ENCODE measurements at places on chromosomes 11 and 22.

DNA sequence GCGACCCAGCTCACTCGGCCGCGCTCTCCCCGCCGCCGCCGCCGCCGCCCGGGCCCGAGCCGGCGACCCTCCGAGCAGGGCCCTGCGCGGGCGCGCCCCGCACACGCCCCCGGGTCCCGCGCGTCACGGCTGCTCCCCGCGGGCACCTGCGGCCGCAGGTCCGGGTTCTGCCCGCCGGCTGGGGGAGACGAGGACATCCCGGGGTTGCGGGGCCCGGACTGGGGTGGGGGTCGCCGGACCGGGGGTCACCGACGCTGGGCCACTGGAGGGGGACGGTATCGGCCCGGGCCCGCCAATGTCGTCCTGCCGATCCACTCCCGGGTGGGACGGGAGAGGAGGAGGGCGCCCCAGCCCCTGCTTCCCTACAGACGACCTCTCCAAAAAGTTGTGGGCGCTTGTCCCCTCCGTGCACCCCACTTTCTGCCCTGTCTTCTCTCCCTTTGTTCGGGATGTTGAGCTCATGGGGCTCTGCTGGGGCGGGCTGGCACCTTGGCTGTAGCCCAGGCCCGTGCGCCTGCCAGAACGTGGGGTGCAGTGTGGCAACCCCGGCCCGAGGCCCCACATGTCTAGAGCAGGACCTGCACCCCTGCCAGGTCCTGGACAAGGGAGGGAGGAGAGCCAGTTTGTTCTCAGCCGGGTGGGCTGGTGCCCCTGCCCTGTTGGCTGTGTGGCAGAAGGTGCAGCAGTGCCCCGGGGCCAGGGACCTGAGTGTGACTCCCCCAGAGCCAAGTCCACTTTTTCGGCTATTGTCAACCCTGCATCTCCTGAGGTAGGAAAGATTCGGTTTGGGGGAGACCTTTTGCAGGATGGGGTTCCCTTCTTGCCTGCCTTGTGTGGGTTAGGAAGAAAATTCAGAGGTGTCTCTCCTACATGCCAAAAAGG is 40.2 kb upstream of the CELSR1 start:
- DNase-seq, result no peak

GRCh38 chr22:33823552-33823951 is 96.7 kb downstream of the LARGE1 start:
- no peak for DNase-seq

DNA sequence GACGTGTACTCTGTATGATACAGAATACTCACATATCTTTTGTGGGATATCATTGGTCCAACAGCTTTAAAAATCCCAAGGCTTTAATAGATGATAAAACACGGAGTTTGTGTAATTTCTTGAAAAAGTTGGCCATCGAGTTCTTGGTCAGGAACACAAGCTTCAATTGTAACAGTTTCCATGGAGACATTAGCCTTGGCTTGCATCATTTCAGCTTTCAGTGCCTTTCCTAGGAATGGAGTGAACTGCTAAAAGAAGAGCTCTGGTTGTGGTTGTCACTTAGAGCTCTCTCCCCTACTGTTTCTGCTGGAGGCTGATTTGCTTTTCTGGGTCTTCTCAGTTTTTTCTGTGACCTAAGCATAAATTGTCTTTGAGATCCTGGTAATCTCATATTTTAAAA is 14.2 kb downstream of the BMAL1 start:
- no peak for DNase-seq

DNA sequence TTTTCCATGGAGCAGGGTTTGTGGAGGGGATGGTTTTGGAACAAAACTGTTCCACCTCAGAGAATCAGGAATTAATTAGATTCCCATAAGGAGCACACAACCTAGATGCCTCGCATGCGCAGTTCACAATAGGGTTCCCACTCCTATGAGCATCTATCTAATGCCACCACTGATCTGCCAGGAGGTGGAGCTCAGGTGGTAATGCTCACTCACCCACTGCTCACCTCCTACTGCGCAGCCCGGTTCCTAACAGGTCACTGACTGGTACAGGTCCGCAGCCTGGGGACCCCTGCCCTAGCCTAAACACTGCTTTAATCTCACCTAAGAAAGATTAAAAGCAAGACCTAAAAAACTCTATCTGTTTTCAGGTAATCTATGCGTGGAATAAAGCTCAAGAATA is 553.0 kb downstream of the JRKL start:
- no peak for DNase-seq

DNA sequence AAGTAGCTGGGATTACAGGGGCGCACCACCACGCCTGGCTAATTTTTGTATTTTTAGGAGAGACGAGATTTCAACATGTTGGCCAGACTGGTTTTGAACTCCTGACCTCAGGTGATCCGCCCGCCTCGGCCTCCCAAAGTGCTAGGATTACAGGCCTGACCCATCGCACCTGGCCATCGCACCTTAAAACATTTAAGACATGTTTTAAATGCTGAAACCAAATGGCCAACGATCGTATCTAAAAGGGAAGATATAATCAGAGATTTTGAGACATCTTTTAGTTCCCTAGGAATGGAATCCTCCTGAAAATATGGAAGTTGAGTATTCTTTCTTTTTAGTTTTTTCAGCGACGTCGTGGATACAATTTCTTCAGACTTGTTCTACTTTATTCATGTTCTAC is 21.8 kb upstream of the APOBEC3A start:
- no peak for DNase-seq

DNA sequence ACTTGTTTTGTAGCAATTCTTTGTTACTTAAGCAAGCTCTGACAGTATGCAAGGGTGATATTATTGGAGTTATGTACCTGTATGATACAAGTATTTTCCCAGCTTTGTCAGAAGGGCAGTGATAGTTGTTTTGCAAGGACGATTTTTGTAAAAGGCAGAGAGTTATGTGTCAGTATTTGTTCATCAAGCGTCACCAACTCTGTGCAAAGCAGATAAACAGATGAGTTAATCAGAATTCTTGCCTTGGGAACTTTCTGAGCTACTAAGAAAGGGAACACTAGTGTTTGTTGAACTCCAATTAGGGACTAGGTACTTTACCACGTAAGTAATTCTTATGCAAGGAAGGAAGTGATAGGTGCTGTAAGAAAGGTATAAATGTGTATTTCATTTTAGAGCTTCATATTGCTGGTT is 1.4 kb downstream of the USP47 start:
- no peak for DNase-seq

GRCh38 chr11:116194156-116194904 is 578.5 kb downstream of the BUD13 start:
- no peak for DNase-seq

DNA sequence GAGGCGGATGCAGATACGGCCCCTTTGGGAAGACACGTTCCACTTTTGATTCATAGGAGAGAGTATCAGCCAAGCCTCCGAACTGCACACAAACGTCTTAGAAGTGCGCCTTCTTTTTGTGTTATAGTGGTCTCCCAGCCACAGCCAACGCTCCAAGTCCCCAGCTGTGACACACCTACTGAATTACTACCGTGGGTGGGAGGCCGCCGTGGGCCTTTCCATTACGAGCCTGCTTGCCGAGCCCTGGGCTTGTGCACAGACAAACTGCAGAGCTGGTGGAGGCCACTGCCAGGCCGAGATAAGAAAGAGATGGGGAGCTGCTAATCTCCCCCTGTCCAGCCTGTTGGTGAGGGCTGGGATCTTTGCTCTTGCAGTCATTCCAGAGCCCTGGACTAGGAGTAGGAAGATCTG is 761 bp downstream of the HMBS start:
- no peak for DNase-seq

DNA sequence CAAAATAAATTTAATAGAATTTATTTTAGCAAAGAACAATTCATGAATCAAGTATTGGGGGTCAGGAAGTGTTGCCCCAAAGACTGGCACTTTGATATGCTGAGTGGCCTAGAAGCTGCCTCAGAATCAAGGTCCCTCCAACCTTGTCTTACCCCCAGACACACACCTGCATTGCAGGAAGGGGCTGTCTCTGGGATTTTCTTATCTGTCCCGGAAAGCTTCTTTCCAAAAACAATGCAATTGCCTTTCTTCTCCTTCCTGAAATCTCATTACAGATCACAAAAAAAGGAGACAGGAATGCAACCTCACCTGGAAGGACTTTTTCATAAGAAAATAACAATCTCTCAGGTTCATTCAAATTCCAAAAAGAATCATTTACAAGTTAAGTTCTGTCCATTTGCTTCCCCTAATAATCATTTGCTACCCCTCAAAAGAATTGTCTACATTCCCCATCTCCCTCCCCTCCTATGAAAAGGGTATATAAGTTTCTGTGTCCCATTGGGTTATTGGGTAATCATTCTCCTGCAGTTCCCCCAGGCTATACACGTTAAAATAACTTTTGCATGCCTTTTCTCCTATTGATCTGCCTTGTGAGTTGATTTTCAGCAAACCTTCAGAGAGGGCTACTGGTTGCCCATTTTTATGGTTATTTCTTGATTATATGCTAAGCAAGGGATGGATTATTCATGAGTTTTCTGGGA is 21.3 kb downstream of the OR10A6 start:
- DNase-seq, result no peak

- DNase-seq, result no peak
Measured at GRCh38 chr11:85694385-85694980, 8.5 kb upstream of the CCDC89 start.

DNA sequence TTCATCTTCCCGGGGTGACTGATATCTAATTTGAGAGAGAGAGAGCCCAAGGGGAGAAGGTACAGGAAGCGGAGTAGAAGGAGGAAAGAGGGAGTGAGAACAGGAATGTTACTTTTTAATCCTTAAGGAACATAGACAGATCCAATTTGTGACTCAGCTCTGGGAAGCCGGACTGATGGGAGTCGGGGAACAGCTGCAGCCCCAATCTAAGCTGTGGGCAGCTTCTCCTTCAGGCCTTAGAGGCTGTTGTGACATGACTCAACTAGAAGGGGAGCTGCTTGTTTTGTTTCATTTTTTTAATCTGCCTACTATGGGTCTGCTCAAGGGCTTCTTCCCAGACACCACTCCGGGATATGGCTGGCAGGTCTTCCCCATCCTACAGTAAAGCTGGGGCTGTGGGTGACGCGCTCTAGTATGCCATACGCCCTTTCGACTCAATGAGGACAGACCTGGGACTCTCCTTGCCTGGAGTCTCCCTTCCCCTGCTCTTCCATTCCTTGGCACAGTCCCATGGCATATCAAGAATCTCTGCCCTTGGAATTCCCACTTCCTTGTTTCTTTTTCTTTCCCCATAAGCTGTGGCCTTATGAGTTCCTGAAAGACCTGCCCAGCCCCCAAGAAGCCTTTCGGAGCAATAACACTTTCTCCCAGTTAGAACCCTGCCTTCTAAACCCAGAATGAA is 103.3 kb upstream of the AKIP1 start:
- no peak for DNase-seq

GRCh38 chr11:19770277-19770676 is 57.6 kb downstream of the NAV2 start:
- no peak for DNase-seq

- no peak for DNase-seq
Measured at GRCh38 chr11:43467958-43468357, 109.2 kb downstream of the TTC17 start.

DNA sequence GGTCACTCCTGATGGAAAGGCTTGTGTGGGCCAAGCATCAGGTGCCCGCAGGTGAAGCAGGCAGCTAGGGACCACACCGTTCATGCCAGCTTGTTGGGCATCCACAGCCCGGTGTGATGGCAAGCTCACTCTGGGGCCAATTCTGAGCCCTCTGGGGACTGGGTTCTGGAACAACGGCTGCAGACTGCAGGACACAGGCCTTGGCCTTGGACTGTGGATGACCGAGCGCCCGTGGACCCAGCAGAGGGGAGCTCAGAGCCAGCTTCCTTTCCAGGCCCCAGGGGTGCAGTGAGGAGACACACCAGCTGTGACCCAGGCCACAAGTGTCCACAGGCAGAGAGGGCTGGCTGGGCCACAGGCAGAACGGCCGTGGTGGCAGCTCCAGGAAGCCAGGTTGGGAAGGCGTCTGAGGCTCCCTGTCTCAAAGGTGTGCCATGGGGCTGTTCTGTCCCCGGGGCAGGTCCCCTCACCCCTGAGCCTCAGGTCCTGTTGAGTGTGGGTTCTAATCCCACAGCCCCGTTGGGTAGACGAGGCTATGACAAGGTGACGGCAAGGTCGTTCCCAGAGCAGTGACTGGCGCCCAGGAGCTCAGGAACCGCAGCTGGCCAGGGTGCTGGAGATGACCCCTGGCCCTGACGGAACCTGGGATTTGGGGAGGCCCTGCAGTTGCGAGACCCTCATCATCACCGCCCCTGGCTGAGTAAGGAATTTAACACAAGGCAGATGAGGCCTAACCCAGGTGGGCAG is 1079.4 kb downstream of the BRD1 start:
- DNase-seq, result no peak

DNA sequence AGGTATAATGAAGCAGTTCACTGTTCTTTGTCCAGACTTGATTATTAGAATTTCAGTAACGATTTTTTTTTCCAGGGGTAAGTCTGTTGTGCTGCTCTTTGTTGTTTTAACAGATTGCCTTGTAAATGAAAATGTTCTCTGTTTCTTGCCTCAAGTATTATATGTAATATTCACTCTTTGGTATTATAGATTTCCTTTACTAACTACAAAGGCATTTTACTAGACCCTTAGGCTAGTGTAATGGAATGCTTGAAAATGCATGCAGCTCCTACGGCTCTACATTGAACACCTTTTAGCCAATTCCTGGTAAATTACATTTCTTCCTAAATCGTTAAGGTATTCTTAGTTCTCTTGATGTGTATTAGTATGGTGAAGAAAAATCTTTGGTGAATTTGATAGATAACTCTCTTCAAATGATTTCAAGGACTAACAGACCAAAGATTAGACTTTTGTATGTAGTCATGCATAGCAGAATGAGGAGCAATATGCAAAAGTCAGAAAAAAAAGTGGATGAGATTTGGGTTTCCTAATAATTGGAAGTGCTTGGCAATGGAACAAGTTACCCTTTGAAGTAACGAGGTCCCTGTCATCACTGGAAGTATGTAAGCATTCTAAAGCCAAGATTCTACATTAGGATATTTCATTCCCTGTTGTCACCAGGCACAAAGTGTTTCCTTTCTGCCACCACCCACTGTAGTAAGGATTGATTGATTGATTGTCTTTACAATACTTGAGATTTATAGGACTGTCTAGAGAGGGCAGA is 113.1 kb downstream of the DBX1 start:
- no peak for DNase-seq

DNA sequence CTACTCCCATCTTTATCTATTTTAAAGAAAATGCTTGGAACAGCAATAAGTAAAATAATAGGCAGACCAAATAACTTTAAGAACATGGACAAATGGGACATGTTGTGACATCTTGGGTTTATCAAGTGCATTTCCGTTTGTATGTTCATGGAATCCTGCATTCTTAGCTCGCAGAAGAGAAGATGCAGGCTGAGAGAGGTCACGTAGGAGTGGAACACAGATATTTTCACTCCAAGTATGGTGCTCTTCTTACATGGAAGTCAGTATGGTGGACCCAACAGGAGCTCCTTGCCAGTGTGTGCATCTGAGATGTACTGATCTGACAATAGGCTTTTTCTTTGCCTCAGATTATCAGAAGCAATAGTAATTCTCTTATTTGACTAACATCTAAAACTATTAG is 1.7 kb downstream of the E2F8 start:
- DNase-seq, result no peak

Data from stimulated activated CD4-positive, alpha-beta T cell treated with anti-CD3 and anti-CD28 coated beads, Interleukin-1b, Interleukin-23, amount 100 ng/mL, for 1 hour (primary cell).